ENCODE measurements at places on chromosomes 6 and 20.

DNA sequence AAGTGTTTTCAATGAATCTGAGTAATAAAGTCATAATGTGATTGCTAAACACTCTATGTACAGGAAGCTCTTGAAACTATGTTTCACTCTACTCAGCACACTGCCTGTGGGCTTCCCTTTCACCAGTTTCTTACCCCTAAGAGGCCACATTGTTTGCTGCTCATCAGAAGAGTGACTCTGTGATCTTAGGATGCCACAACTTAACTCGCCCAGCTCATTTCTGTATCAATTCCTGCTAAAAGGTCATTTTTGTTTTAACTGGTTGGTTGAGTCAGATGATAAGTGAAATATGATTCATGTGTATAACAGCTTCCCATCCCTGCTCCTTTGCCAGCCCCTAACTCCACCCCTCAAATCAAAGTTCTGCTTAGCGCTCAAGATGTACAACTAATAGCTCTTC, 9.8 kb upstream of the NDUFAF4 start:
- no peak for DNase-seq

DNA sequence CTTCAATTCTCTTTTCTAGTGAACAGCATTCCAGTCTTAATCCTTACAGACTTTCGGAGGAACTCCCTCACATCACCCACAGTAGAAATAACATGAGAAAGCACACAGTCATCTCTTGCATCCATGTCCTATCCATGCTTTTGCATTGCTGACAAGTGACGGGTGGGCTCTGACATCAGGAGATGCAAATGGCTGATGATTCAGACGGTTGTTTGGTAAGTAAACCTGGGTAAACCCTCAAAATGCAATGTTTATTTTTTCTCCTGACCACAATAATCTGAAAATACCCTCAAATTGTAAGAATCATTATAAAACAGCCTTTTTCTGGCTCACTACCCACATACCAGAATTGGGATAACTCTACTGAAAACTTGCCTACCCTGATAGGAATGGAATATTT, 792.0 kb downstream of the MAFB start:
- no peak for DNase-seq

- DNase-seq: no peak
These were observed 45.4 kb downstream of the MYB start for GRCh38 chr6:135226537-135226936.

GRCh38 chr6:32064706-32065105, 26.5 kb downstream of the CYP21A2 start:
- DNase-seq: no peak

DNA sequence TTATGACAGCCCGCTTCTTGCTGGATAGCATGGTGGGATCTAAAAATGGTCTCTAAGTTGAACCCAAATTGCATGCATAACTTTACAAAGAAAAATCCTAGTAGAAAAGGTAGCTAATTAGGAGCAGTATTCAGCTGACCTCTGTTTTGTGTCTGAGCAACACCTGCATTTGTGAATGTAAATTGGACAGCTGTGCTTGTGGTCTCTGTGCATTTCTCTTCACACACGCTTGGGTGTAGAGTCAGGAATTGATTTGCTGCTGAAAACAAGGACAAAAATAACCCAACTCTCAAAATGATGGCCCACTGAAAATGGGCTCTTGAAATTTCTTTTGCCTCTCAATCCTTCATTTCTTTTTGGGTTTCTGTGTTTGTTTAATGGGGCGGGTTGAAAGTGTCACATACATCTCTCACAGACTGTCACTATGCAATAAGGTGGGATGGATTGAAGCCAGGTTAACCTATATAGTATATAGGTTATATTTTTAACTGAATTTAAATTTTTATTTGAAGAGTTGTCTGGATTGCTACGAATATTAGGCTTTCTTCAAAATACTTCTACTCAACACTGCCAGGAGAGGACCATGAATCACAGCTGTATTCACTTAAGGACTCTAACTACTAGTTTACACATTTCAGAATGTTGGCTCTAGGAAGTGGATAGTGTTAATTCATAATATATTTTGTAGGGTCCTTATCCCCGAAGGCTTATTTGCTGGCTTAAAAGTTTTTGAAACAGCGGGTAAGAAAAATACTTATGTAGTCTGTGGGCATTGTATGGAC, 46.5 kb downstream of the SOBP start:
- no peak for DNase-seq

DNA sequence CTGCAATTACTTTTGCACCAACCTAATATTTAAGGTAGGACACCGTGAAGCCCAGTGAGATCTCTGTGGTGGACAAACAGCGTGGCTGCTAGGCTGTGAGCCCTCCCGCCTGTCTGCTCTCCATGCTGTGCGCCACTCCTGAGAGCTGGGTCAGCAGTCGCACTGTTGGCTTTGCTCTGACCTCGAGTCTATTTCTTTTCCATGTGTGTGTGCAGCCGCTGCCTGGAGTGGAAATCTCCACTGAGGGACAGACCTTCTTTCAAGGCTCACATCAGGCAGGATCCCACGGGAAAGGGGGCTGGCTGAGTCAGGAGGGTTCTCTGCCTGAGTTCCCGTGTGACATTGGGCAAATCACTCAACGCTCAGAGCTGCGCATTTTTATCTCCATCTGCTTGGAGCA, 27.1 kb downstream of the RIPOR3 start:
- no peak for DNase-seq

DNA sequence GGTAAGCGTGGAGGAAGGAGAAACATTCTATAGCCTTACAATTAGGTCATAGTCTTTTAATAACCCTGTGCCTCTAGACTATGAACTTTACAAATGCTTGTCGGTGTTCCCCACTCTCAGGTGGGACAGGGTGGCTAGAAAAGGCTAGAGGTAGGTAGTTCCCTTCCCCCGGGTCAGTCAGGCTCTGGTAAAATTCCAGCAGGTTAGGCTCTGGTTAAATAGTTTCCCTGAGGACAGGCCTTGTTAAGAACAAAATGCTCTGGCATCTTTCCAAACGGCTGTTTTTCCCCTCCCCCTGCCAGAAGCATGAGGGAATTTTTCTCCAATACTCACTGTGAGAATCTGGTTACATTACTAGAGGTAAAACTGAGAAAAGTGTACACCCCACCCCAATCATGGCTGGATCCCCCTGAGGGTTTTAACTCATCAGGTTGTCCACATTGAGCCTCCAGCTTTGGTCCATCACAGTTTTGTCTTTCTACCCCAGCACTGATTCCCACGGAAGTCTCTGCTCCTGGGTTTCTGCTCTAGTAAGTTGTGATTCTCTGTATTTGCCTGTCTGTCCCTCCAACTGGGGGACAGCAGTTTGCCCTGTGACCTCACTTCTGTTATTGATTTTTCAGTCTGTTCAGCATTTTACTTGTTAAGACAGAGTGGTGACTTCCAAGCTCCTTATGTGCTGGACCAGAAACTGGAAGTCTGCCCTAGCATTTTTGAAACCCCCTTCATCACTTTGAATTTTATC, 84.7 kb upstream of the ADGRF1 start:
- DNase-seq: no peak

GRCh38 chr6:140052736-140053729, 678.6 kb upstream of the CITED2 start:
- no peak for DNase-seq

DNA sequence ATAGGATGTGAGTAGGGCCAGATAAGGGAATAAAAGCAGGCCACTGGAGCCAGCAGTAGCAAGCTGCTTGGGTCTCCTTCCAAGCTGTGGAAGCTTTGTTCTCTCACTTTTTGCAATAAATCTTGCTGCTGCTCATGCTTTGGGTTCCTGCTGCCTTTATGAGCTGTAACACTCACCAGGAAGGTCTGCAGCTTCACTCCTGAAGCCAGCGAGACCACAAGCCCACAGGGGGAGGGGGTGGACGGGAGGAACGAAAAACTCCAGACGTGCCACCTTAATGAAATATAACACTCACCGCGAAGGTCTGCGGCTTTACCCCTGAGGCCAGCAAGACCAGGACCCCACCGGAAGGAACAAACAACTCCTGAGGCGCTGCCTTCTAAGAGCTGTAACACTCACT, 1324.4 kb upstream of the EYS start:
- no peak for DNase-seq

DNA sequence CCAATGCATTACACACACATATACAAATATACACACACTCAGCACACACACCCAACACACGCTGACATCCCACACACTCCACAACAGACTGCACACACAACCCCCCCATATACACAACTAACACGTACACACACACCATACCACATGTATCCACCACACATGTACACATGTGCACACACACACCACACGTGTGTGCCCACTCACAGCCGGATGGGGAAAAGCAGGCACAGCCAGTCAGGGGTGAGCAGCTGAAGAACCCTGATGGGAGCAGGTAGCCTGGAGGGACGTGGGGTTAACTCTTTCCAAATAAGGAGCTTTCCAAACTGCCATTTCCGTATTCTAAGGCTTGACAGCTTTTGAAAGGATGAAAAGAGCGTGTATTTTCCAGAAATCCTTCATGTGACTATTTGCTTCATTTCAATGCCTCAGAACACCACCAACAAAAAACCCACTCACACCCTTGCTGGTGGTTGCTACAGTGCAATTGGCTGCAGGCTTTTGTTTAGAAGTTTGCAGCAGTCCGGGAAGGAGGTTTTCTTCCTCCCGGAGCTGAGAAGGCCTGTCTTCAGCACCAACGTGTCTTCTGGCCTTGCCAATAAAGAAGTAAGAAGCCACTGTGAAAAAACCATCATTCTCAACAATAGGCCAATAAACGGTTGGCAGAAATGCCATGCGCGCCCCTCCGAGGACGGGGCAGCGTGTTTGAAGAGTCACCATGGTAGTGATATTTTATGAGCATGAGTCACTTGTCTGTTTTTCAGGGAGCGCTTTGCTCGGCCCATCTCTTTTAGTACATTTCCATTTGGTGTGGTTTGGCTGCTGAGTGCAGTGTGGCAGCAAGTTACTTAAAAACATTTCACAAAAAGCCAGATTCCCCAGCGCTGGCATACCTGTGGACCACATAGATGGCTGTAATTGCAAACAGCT, 131.3 kb upstream of the GMDS start:
- DNase-seq: no peak
